ENCODE measurements at places on chromosomes 2 and 18.

DNA sequence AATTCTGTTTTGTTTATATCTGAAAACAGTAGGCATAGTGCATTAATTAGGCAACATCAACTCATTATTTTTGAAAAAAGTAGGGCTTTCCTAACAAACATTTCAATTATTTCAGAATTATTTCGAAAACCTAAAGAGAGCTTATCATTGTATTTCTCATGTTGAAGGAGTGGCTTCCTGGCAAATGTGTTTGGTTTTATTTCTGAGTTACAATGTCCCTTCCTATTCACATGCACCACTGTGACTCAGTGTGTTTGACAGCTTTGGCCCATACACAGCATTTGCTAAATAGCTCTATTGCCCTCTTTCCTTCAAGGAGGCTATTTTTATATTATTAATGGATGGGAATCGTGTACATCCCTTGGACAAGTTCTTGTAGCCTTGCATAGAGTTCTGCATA is 205.9 kb downstream of the PTGR3 start:
- no peak for DNase-seq

GRCh38 chr2:149733936-149734685 is 146.5 kb upstream of the MMADHC start:
- no peak for DNase-seq

DNA sequence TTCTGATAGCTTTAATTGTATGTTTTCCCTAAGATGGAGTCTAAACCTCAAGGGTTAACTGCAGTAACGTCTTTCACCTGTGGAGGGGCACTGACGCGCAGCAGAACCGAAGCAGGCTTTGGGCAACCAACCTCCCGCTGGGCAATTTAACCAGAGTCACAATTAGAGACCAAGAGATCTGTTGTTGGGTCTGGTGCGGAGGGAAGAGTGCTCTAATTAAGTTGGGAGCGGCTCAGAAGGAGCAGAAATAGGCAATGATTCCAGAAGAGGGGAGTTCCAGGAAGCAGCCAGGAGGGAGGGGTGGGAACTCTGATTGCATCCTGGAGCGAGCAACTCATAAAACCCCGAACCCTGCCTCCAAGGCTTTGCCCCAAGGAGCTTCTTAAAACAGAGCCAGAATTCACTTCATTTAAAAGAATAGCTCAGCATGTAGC is 245.8 kb downstream of the PAX3 start:
- DNase-seq, result no peak

DNA sequence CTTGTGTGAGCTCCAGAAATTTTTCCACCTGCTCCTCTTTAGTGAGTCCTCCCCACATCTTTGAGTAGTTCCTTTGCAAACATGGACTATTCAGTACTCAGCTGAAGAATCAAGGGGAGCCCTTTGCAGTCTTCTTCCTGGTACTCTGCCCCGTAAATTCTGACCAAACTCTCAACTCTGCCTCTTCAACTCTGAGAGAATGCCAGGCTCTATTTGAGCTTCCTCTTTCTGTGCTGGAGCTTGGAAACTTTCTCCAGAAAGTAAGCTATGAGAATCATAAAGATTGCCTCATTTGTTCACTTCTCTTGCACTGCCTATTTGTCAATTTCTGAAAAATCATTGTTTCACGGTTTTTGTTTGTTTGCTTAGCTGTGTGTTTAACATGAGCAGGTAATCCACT is 7.4 kb upstream of the STAT4 start:
- no peak for DNase-seq

- no peak for DNase-seq
These were observed 287.4 kb downstream of the PRKCE start for GRCh38 chr2:45938649-45939511.

GRCh38 chr2:178924817-178925216 is 117.6 kb upstream of the TTN start:
- DNase-seq, result no peak

GRCh38 chr2:138846216-138846821 is 66.1 kb upstream of the NXPH2 start:
- DNase-seq, result no peak

GRCh38 chr2:67841711-67842110 is 221.1 kb downstream of the C1D start:
- DNase-seq, result no peak

Data from stimulated activated CD4-positive, alpha-beta T cell treated with anti-CD3 and anti-CD28 coated beads, Interleukin-1b, Interleukin-23, amount 100 ng/mL, for 1 hour (primary cell).